ENCODE measurements at places on chromosomes 7 and 10.

DNA sequence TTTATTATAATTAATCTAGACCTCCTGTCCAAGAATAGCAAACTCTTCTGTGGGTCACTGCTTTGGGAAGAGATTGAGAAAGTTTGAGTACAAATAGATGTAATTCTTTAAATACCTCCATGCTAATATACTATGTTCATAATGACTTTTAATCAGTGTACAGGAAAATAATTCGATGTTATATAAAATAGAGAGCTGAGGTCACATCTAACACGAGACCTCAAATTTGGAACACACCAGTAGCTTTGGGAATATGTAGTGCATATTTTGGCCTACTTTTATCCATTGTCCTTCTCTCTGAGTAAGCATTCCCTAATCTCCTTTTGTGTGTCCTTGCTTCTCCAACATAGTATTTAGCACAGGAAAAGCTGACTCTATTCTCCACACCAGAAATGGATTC is 27.3 kb upstream of the CABCOCO1 start:
- no peak for DNase-seq

DNA sequence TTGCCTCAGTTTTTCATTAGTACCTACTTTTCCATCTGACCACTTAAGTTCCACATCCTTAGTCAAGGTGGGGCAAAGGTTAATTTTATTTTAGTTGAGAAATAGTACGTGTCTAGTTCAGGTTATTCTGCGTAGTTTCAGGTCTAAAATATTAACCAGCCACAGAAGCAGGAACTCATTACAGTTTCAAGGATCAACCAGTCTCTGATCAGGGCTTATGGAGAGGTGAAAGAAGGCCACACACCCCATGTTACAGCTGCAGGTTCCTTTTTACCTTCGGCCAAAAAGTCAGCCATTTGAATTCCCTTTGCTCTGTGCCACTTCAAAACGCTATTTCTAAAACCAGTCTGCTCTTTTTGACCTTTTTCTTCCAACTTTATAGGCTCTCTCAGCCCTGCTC is 134.2 kb downstream of the CTTNBP2 start:
- DNase-seq, result no peak

DNA sequence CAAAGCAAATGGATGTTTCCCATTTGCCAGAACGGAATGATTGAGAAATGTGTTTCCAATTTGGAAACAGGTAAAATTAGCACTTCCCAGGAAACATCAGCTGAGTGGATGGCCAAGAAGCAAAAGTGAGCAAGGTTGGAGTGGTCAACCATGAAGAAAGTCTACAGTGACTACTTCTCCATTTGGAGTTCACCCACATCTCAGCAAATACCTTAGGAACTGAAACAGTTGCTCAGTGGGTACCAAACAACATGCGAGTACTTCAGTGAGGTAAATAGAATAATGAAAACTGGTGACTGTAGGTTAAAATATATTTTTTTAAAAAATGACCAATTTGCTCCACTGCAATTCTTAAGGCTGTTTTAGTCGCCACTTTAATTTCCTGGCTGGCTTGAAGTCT is 57.7 kb downstream of the SLC16A9 start:
- no peak for DNase-seq

DNA sequence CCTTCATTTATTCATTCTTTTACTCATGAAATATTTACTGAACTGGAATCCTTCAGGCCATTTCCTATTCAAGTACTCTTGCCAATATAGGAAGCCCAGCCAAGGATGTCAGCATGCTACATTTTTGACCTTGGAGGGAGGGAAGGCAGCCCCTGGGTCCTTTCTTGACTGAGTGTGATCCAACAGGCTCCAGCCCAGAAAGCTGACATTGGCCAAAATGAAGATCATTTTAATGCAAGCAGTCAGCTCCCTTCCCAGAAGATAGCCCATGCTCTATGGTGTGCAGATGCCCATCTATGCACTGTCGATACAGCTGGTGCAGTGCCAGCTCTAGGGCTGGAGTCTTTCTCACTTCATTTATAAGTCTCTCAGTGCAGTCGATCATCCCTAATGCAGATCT is 646.0 kb downstream of the KCNMA1 start:
- DNase-seq, result no peak

- DNase-seq, result no peak
Measured at GRCh38 chr10:71390461-71390835, 6.3 kb upstream of the CDH23 start.

DNA sequence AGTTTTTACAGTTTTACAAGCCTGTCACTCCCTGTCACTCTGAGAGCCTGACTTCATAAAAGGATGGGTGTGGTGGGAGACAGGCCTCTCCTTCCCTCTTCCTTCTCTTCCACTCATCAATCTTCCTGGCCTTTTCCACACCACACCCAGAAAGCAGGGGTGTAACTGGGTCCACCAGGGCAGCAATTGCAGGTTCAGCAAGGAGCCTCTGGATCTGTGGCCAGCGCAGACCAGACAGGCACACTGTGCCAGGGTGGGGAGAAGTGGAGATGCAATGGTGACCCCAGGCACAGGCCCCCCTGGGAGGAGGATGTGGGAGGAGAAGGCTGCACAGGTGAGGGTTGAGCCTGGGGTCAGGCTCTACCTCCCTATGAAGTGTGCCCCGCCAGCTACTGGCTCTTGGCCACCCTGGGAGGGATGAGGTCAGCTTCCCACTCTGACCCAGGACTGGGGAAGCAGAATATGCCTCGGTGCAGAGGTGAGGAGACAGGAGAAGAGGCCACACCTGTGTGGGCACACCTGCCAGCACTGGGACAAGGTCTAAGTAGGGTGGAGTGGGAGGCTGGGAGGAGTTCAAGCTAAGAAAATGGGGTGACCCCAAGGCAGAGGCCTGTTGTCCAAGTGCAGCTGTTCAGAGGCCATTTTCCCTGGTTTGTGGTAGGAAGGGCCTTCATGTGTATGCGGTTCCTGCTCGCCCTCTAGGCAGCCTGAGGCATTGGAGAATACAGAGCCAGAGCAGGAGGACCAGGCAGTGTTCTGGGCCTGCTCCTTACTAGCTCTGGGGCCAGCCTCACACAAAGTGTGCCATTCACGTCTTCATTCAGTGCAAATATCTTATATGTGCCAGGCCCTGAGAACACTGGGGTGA is 20.2 kb upstream of the TMEM72 start:
- DNase-seq, result no peak

DNA sequence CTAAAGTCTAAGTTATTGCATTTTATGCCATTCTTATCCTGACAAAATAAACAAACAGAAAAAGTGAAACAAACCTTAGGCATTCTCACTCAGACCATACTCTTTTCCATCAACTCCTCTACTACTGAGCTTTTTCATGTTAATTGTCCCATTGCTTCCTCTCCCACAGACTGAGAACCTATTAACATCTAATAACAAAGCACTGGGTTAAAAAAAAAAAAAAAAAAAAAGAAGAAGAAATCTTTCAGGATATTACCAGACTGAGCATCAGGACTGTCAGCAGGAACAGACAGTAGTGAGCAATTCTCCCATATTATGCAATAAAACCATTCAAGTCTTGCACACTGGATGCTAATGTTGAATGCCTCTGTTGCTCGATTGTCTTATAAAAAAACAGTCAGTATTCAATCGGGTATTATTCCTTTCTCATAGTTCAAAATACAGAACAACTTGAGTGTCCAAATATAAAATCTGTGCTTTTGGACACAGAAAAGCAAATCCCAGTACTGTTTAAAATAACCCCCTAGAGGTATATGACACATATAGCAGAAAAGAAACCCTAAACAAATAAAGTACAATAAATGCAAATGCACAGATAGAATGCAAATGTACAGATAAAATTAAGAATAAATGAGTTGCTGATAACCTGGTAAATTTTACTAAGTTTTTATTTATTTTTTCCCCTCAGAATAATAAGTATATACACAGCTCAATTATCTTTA is 531.3 kb upstream of the LRRTM3 start:
- no peak for DNase-seq

DNA sequence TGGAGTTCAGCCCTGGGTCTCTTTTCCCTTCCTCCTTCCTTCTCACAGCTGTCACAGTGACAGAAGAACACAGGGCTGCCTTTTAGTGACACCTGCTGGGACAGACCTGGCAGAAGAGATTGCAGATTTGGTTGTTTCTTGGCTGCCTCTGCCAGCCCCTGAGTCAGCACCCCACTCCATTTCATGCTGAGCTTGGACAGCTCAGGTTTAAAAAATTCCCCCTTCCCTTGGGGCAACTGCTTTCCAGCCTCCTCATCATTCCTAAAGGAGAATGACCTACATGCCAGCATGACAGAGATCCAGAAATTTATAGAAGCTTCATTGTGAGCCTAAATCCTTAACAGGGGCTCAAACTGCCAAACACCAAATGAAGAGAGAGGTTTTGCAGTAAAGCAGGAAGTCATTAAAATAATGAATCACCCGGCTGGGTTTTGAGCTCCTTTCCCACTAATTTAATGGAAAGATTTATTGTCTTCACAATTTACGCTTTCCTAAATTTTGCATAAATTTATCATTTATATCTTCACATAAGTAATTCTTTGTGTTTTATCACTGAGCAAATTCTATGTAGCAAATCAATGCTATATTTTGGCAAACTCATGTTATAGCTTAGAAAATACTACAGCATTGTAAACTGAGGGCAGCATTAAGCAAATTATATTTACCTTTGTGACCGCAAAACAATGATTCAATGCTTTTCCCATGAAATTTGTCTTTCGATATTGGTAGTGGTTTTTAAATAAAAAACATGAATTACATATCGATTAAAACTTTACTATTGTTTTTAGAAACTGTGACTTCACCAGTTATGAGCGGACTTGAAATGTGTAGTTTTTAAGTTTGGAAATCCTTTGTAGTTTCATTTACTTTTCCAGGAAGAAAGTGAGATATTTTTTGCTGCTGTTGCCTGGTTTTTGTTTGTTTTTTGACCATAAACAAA is 399.5 kb upstream of the ANKRD30A start:
- DNase-seq, result no peak

Measured in T-helper 17 cell (primary cell).